ENCODE measurements at places on chromosomes 13 and 19. TPM values are rescaled to one million over a fixed set of nuclear protein-coding genes. Genes with fewer than 3 reads are reported as not detected.

GRCh38 chr19:3977242-3978143, 6.6 kb upstream of the DAPK3 start:
- DNase-seq: no peak

Gene KIR3DL1
- total RNA-seq: not detected

- no peak for DNase-seq
Observed at GRCh38 chr19:38452430-38453366, 19.2 kb downstream of the RYR1 start.

DNA sequence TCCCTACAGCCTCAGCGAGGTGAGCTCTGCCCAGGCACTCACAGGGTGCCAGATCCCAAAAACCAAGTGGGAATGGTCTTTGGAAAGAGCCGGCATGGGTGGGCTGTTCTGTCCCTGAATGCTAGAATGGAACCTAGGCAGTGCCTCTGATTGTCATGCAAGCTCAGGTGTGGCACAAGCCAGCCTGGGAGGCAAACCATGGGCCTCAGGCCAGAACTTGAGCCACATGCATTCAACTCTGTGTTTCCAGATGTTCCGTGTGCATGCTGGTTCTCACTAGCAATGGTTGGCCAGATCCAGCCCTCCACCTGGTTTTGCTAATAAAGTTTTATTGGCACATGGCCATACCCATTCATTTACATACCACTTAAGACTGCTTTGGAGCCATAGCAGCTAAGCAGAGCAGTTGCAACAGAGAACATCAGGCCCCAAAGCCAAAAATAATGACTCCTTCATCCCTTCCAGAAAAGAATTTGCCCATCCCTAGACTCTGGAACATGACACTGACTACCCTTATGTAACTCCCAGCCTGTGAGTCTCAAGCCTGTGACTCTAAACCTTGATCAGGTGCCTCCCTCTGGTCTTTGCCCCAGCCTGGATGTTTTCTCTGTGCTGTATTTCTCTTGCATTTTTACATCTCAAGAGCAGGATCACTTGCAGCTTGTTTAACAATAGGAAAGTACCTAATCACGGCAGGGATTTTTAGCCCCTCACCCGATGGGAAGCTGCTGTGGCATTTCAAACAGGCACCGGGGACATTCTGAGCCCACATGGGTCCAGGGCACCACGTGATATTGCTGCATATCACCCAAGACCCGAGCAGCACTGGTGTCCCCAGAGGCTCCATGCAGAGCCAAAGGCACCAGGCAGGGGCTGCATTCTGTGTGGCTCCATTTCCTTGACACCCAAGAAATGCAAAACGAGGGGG, 55.4 kb upstream of the USE1 start:
- DNase-seq: no peak

GRCh38 chr13:100211016-100211710, 122.3 kb downstream of the PCCA start:
- no peak for DNase-seq

GRCh38 chr13:102620516-102620915, 23.7 kb downstream of the TPP2 start:
- no peak for DNase-seq

GRCh38 chr19:3766520-3766919, 4.0 kb downstream of the MRPL54 start:
- no peak for DNase-seq

Gene GNG8
- total RNA-seq: not detected

Gene LAIR1
- total RNA-seq: not detected

GRCh38 chr13:113219256-113219940, 10.0 kb downstream of the CUL4A start:
- no peak for DNase-seq

GRCh38 chr19:7470540-7471305, 18.1 kb downstream of the PEX11G start:
- DNase-seq: no peak
